ENCODE measurements at places on chromosomes 1 and 21. TPM values are rescaled to one million over a fixed set of nuclear protein-coding genes. Genes with fewer than 3 reads are reported as not detected.

DNA sequence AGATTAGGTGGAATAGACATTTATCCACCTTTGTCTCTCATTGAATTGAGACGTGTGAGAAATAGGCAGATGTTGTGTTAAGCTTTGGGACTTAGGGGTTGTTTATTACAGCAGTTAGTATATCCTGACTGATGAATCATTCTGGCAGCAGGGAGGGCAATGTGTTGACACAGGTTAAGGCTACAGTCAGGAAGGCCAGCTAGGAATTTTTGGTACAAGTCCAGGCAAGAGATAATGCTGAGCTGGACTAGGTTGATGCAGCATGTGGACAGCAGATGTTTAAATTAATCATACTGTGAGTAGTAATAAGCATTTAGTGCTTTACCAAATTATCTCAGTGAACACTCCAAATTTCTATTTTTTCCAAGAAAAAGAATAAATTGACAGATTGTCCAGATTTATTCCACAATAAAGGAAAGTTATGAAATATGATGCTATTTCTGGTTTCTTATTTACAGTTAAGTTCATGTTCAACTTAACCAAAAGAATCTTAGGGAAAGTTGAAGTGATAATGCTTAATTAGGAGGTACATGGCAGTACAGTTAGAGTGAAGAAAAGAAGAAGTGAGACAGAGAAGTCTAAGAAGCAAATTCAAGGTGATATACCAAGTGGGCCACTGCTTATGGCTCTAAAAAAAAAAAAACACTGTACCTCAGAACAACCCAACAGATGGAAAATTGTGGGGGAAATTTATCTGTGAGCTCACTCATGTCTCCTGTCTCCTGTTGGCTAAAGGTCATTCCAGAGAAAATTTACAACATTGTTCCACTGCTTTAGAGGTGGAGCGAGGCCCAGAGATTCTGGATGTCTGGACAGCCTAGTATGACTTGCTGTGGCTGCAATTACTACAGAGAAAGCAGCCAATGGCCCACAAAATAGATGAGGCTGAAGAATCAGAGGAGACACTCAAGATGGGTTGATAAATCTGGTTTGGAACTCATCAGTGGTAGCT lies 102.7 kb upstream of the C21orf91 start:
- H3K27ac ChIP-seq, result no peak overlapping the region
- H3K4me3 ChIP-seq, result no peak overlapping the region
- H3K4me1 ChIP-seq, result no peaks in the 10 kb centered on the region
- peaks cover 2% of the 10 kb centered on the region for H3K36me3 ChIP-seq

DNA sequence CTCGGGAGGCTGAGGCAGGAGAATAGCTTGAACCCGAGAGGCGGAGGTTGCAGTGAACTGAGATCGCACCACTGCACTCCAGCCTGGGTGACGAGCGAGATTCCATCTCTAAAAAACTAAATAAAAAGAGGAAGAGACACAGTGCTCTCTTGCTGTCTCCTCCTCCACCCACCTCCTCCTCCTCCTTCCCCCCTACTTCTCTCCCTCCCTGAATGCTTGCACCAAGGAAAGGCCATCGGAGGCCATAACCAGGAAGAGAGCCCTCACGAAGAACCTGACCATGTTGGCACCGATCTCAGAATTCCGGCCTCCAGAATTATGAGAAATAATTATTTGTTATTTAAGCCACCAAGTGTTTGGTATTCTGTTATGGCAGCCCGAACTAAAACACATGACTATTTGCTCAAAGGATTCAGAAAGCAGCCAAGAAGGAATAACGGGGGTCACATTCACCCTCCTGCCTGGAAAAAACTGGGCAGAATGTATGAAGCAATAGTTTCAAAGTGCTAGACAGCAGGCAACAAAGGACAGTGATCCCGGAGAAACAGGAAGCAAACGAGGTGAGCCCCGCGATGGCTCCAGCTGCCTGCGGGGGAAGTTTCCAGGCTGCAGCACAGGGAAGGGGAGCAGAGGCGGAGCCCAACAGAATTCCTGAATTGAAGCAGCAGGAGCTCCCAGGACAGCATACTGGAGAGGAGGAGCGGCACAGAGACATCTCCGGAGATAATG lies 35.8 kb downstream of the LDLRAD1 start:
- H3K27ac ChIP-seq, result no peak overlapping the region
- peaks cover 5% of the 10 kb centered on the region for H3K27me3 ChIP-seq
- no peaks in the 10 kb centered on the region for H3K36me3 ChIP-seq
- DNase-seq, result no peak

PSMA5 gene
- 125 TPM for total RNA-seq

NPHS2 gene
- not detected for total RNA-seq

- DNase-seq, result no peak
- no peak overlapping the region for H3K4me3 ChIP-seq
- no peaks in the 10 kb centered on the region for H3K36me3 ChIP-seq
- H3K4me1 ChIP-seq, result no peaks in the 10 kb centered on the region
- no peak overlapping the region for H3K27ac ChIP-seq
These were observed 233.0 kb downstream of the RWDD3 start for GRCh38 chr1:95467036-95467435.

Data from activated B cell treated with CpG ODN at 0.5 μM for 24 hours (primary cell).